Activated T-helper 1 cell treated with Interleukin-2 at 50 U/mL for 16 hours (primary cell): ENCODE measurements at places on chromosomes 4 and X.

DNA sequence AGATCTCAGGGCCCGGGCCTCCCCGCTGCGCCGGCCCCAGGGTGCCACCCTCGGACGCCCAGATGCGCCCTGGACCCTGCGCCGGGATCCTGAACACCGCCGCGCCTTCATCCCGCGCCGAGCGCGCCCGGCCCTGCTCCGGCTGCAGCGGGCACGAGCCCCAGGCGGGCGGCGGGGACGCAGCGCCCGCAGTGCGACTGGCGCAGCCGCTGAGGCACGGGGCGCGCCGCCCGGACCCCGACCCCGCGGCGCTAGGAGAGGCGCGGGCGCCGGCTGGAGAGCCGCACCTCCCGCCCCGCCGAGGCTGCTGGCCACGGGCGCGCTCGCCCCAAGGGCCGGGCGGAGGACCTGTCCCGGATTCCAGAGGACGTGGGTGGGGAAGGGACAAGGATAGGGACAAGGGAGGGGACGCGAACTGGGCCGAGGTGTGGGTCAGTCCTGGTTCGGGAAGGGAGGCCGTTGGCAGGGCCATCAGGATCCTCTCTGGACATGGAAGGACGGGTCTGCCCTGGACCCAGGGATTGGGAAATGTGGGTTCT, 1.1 kb downstream of the ZFYVE28 start:
- no peak for DNase-seq

- DNase-seq, result no peak
Observed at GRCh38 chrX:386239-386767, 404 bp downstream of the PPP2R3B start.

- no peak for DNase-seq
Observed at GRCh38 chrX:135315864-135316263, 6.6 kb downstream of the ETDC start.

DNA sequence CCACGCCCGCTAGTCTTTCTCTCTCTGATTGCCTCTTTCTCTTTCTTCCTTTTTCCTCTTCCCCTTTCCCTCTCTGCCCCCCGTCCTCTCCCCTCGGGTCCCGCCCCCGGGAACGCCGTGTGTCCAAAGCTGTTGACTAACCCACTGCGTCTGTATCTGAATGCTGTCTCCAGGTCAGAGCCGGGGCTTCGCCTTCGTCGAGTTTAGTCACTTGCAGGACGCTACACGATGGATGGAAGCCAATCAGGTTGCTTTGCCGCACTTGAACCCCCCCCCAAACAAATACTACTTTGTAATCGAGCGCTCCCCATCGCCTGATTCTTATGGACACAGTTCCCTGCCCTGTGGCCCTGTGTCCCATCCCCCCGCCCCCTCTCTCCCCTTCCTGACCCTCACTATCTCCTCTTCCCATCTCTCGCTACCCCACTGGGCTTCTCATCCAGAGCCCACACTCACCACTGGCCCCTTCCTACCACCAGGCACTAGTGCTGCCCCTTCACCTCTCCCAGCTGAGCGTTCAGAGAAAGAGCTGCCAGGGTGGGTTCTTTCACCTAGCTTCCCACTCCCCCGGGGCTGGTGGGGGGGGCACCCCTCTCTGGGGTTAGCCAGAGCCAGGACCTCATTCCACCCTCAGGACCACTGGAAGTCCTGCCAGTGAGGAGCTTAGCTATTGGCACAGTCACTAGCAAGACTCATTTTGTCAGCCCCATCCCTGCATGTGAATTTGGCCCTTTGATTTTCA, 18.6 kb upstream of the UBA1 start:
- DNase-seq, result no peak

- DNase-seq, result no peak
Observed at GRCh38 chrX:107728371-107729099, 47.1 kb downstream of the TSC22D3 start.

- DNase-seq, result no peak
Observed at GRCh38 chr4:140308366-140309123, 64.9 kb upstream of the SCOC start.

GRCh38 chr4:168096407-168096784, 4.1 kb downstream of the ANXA10 start:
- DNase-seq, result no peak

DNA sequence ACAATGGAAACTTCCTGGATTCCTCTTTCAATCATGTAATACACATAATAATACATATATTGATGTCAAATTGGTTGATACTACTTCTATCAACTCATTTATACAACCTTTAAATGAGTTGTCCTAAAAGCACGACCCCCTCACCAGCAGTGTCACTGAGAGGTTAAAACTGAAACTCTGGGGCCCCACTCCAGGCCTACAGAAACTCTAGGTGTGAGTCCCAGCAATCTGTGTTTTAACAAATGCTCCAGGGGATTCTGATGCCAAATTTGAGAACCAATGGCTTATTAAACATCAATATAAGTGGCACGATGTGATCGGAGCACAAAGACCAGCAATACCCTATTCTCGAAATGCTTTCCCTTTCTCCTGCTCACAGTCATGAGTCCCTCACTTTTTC, 47.9 kb downstream of the ATP8A1 start:
- no peak for DNase-seq

DNA sequence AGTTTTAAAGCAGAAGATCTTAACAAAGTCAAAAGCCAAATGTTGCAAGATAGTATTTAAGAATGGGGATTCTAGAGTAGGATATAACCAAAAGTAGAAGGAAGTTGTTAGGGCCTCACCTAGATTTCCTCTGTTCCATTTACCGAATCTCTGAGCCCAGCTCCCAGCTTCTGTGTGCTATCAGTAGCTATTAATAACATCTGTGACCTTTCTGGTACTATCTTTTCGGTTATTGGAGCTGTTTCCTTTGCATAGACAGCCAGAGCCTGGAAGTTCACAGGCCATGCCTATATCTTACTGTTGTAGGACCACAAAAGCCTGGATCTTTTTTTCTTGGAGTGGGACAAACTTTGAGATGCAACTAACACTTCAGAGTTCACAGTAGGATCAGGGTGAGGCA, 244.2 kb downstream of the PPP1R2C start:
- DNase-seq, result no peak

DNA sequence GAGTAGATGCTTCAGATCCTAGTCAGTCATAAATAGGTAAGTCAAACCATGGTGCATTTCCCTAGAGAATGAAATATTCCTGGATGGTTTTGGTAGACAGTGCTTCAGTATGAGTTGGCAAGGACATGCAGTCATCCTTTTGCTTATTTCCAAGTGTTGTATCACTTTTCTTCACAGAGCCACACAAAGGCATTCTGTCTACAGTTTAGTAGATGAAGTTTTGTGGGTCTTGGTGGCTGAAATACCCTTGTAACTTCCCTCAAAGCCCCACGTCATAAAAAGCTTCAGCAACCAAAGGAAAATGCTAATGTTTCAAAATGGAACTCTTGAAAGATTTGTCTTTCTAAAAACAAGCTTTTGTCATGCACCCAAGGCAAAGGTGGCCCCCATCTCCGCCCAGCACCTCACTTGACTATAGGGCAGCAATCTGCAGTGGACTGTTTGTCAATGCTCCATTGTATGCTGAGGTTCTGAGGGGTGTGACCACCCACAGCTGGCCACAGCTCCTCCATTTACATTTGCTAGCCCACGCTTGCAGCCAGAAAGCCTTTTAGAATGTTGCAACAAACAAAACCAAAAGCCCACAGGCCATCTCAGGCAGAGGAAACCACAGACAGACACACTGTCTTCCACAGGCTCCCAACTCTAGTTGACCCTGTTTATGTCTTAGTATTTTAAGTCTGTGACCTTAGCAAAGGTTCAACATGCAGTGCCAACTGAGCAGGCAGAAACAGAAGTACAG, 87.1 kb upstream of the FAM9C start:
- no peak for DNase-seq
